Activated B cell treated with CpG ODN at 0.5 μM for 24 hours (primary cell): ENCODE measurements at places on chromosomes 3 and 15.

- DNase-seq = no peak
Observed at GRCh38 chr3:174425422-174425821, 433.7 kb upstream of the NAALADL2 start.

DNA sequence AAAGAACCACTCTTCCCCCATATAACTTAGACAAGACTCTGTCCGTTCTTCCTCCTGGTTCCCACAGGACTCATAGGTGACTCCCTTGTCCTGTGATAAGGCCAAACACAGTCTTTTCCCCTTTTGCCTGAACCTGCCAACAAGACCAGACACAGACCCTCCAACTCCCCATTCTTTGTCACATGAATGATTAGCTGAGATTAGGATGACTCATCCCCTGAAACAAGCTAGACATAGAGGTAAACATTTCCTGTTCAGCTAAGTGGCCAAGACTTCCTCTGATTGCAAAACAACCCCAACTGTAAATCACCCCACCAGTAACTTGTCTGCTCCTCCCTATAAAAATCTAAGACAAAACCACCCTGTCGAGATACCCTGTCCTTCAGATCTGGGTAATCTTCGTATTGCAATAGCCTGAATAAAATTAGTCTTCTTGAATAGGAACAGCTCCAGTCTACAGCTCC lies 11.4 kb upstream of the HTR3E start:
- no peak for DNase-seq

- DNase-seq = no peak
Observed at GRCh38 chr3:112115806-112116383, 17.2 kb downstream of the GCSAM start.

DNA sequence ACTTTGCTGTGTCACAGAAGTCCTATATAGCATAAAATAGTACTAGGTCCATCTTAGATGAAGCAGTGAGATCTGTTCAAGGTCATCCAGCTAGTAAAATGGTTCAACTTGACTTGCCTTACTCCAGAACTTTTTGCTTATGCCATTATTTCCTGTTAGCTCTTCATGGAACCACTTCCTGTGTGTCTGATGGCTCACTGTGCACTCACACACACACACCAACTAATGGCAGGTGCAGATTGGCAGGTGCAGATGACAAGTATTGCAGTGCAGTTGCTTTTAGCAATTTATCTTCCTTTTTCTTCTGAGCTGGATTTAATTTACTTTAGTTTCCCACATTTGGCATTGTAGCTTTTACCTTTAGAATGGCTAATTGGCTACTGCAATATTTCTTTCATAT lies 29.8 kb downstream of the GOLGA8S start:
- DNase-seq = no peak

GRCh38 chr3:40024526-40024925 lies 215.1 kb downstream of the MYRIP start:
- no peak for DNase-seq

- no peak for DNase-seq
Observed at GRCh38 chr15:35557544-35557943, 11.6 kb upstream of the DPH6 start.

- no peak for DNase-seq
Observed at GRCh38 chr3:76938962-76939361, 100.9 kb upstream of the ROBO2 start.

GRCh38 chr3:36312351-36312750 lies 68.0 kb upstream of the STAC start:
- DNase-seq = no peak

GRCh38 chr3:80215191-80215590 lies 447.4 kb upstream of the ROBO1 start:
- DNase-seq = no peak
